ENCODE measurements at places on chromosomes 3 and 15.

- DNase-seq, result no peak
Measured at GRCh38 chr3:170258105-170258487, 35.9 kb downstream of the PRKCI start.

DNA sequence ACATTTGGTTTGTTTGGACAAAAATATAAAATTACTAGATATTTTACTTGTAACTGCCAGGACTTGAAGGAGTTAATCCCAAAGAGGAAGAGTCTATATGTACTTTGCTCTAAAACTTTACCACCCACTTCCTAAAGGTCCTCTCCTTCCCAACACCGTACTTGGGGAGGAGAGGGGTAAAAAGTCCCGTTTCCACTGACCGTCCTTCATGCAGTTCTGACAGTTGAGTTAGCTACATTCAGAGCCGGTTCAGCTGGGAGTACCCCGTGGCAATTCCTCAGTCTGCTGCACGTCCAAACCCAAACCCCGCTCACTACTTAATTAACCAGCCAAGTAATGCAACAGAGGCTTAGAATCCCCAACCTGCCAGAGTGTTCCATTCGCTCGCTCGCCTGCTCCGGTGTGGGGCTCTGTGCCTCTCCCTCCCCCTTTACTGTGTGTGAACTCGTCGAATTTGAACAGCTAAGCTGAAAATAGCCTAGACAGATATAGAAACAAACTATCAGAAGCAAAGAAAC lies 519.7 kb downstream of the FOXP1 start:
- peak; percentile 28 for DNase-seq

DNA sequence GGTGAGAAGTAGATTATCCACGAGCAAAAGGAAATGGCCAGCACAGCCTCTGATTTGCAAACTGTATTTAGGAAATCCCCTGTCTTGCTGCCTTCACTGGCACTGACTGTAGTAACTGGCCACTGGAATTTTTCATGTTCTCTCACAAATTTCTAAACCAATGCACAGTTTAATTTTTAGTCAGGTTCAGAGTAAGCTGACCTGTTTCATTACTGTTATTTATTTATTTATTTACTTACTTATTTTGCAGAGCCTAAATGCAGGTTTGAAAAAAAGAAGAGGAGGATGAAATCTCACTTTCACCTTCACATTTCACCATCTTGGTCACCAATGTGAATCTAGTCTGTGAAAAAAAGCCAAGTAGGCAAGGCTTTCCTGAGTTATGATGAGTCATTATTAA lies 291.0 kb downstream of the PLOD2 start:
- no peak for DNase-seq

DNA sequence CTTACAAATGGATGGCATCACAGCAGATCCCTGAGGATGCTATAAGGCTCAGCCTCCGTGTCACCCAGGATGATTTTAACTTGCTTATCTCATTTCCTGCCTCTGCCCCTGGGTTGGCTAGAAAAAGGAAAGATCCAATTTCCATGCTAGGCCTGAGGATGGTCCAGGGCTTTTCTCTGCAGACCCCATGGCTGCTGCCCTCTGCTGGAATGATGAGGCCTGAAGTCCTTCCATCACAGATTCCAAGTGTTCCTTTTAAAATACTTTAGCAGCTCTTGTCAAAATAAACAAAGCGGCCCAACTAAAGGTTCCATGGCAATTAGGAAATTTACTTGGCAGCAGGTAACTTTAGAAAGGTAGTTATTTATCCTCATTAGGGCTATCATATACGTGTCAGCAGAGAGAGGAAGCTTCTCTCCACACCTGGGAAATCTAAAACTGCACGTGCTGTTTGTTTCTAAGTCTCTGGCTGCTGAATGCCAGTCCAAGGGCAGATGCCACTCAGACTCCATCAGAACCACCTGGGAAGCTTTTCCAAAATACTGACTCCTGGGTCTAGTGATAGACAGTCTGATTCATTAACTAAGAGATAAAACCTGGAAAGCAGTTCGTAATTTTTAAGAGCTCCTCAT lies 401.9 kb upstream of the IL12A start:
- no peak for DNase-seq

DNA sequence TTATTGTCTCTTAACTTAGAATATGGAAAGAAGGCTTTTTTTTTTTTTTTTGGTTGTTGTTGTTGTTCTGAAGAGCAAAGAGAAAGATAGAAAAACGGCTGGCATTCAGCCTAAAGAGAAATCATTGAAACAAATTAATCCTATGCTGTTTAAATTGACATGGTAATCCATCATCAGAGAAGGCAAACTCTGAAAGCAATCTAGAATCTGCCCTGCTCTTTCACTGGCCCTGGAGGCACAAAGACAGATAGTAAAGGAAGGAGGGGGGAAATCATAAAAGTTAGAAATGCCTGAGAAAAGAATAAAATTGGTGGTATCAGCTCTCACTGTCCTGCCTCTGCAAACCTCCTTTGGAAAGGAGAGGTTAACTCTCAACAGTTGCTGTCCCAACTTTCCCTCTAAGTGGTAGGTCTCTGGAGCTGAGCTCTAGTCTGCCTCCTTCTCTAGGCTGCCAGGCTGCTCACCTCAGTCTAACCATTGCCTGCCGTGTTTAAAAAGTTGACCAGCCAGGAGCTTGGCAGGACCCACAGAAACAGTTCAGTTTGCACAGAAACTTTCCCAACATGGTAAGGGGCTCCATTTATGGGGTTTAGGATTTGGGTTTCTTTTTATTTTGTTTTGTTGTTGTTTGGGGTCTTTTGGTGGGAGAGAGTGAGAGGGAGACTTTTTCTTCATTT lies 13.4 kb upstream of the NR2F2 start:
- DNase-seq, result no peak

GRCh38 chr3:151468284-151468917 lies 7.5 kb upstream of the IGSF10 start:
- peak; percentile 41 for DNase-seq

- DNase-seq, result no peak
Measured at GRCh38 chr15:40379853-40380252, 2.7 kb upstream of the KNSTRN start.
